Vagina (tissue), 2 donors: ENCODE measurements at places on chromosomes 3 and 15.

- H3K27ac ChIP-seq = no peak overlapping the region
- peaks cover 13% of the 10 kb centered on the region for H3K4me1 ChIP-seq
- no peaks in the 10 kb centered on the region for H3K36me3 ChIP-seq
- no peaks in the 10 kb centered on the region for H3K27me3 ChIP-seq
Observed at GRCh38 chr3:14861031-14861430, 42.3 kb downstream of the FGD5 start.

GRCh38 chr3:183782576-183783276 lies 42.7 kb downstream of the MAP6D1 start:
- H3K4me1 ChIP-seq = no peaks in the 10 kb centered on the region
- H3K36me3 ChIP-seq = peaks cover 55% of the 10 kb centered on the region
- H3K4me3 ChIP-seq = no peak overlapping the region
- H3K27me3 ChIP-seq = no peaks in the 10 kb centered on the region
- no peak for DNase-seq

DNA sequence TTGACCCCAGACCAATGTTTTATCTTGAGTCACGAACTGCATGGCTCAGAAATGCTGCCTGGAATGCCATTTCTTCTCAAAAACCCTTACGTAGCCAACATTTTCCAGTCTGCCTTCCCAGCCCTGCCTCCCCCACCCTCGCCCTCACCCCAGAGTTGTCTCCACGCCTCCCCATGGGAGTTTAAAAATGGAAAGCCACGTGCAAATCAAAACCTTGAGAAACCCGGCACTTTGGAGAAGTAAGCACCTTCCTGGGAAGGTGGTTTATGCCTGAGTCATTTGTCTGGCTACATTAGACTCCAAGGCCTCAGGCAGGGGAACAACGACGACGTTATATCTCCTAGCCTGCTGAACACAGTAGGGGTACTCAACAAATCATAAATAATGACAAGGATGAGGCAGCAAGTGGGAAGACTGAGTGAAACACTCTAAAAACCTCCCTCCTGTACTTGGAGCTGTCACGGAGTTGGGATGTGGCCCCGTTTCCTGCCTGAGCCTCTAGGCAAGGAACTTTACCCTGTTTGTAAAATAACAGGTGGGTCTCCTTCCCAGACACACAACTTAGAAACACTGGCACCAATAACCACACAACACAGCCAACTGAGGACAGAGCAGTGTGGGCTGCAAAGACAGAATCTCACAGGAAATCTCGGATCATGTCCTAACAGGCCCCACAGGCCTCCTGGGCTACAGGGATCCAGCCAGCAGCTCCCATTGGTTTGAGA lies 179.1 kb downstream of the NTRK3 start:
- H3K27ac ChIP-seq = no peak overlapping the region
- no peaks in the 10 kb centered on the region for H3K27me3 ChIP-seq
- no peak for DNase-seq
- no peaks in the 10 kb centered on the region for H3K4me1 ChIP-seq
- H3K36me3 ChIP-seq = no peaks in the 10 kb centered on the region

GRCh38 chr15:85778107-85778776 lies 16.5 kb downstream of the KLHL25 start:
- no peak overlapping the region for H3K4me3 ChIP-seq
- DNase-seq = no peak

DNA sequence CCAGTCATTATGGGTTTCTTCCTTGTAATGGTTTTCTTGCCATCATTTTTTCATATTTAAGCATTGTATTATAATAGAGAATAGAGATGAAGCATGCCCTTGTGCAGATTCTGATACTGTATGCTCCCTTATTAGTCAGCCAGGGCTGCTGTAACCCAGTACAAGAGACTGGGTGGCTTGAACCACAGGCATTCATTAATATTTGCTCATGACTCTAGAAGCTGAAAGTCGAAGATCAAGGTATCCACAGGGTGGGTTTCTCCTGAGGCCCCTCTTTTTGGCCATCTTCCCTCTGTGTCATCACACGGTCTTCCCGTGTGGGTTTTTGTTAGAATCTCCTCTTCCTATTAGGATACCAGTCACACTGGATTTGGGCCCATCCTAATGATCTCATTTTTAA lies 74.5 kb downstream of the FOXP1 start:
- no peaks in the 10 kb centered on the region for H3K4me1 ChIP-seq
- H3K36me3 ChIP-seq = no peaks in the 10 kb centered on the region
- no peak for DNase-seq
- H3K4me3 ChIP-seq = no peak overlapping the region

- H3K27ac ChIP-seq = no peak overlapping the region
- no peaks in the 10 kb centered on the region for H3K27me3 ChIP-seq
- H3K4me3 ChIP-seq = no peak overlapping the region
Observed at GRCh38 chr3:34567266-34567665, 768.8 kb downstream of the PDCD6IP start.

DNA sequence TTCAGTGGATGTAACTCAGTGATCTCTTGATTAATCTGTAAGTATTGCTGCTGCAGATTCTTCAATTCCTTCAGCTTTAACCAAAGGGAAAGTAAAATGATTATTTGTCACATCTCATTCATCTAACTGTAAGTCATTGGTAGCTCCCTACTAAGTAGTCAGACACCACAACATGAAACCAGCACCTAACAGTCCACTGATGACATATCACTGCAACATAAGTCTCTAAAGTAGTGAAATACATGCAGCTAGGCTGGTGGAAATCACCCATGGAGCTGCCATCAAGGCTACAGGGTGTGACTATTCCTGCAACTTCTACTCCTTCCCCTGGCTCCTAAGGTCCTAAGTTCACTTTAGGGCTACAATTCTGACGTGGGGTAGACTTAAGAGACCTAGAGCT lies 21.1 kb upstream of the HCLS1 start:
- no peaks in the 10 kb centered on the region for H3K4me1 ChIP-seq
- no peak for DNase-seq
- no peak overlapping the region for H3K4me3 ChIP-seq
- H3K27me3 ChIP-seq = no peaks in the 10 kb centered on the region

DNA sequence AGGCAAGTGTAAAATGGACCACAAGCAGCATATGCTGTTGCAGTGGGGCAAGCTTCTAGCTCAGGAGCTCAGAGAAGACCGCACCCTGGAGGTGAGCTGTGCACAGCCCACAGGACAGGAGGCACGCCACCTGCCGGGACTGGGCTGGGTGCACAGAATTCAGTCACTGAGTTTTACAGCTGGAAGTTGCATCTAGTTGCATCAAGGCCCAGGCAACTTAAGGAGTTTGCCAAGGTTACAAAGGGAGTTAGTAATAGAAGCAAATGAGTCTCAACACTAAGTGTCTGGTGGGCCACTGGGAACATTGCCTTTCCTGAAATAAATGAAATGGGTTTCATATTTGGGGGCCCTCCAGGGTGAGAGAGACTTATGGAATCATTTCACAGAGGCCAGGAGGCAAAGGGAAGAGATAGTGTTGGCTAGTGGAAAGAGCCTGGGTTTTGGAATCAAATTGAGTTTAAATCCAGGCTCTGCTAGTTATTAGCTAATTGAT lies 36.0 kb upstream of the TIMP4 start:
- no peaks in the 10 kb centered on the region for H3K36me3 ChIP-seq
- no peak overlapping the region for H3K4me3 ChIP-seq
- H3K4me1 ChIP-seq = peaks cover 38% of the 10 kb centered on the region
- peak overlapping the region; percentile 73 for H3K27ac ChIP-seq
- DNase-seq = no peak

DNA sequence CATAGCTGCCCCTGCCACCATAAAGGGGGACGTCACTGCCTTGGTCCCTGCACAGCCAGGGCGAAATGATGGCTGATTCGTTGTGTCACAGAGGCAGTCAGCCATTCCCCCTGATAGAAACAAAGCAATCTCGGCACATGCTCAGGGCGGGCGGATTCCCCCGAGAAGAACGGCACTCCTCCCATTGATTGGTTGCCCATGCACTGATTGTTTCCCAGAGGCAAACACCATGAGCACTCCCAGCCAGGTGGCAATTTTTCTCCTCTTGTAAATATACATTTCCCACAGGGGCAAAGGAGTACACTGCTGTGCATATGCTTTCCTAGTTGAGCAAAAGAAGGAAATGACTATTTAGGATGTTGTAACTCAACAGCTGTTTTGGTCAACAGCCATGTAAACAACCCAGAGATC lies 56.5 kb downstream of the KY start:
- no peak for DNase-seq
- no peaks in the 10 kb centered on the region for H3K27me3 ChIP-seq
- H3K27ac ChIP-seq = no peak overlapping the region
- H3K4me3 ChIP-seq = no peak overlapping the region

- peaks cover 50% of the 10 kb centered on the region for H3K4me1 ChIP-seq
- H3K27ac ChIP-seq = peak overlapping the region; percentile 43
- DNase-seq = no peak
- H3K4me3 ChIP-seq = no peak overlapping the region
- H3K36me3 ChIP-seq = no peaks in the 10 kb centered on the region
- no peaks in the 10 kb centered on the region for H3K27me3 ChIP-seq
Observed at GRCh38 chr3:62098646-62099365, 274.5 kb downstream of the FEZF2 start.
